Karpas-422 (cell line): ENCODE measurements at places on chromosomes 7 and 10. TPM values are rescaled to one million over a fixed set of nuclear protein-coding genes. Genes with fewer than 3 reads are reported as not detected.

The SPDYE1 gene
- total RNA-seq: not detected in 2 replicates

The PNLIPRP1 gene
- not detected in 2 replicates for total RNA-seq

The AVL9 gene
- 32.9 and 41.4 TPM in 2 replicates for total RNA-seq

- no peaks in the 10 kb centered on the region for H3K27me3 ChIP-seq
- H3K4me3 ChIP-seq: no peak overlapping the region
- no peaks in the 10 kb centered on the region for H3K4me1 ChIP-seq
- DNase-seq: no peak
These were observed 42.0 kb upstream of the PCLO start for GRCh38 chr7:83204715-83205114.

- H3K27ac ChIP-seq: no peak overlapping the region
- no peaks in the 10 kb centered on the region for H3K4me1 ChIP-seq
- no peak for DNase-seq
- H3K36me3 ChIP-seq: peaks cover 3% of the 10 kb centered on the region; the same call in 1 of the 2 replicates
- H3K27me3 ChIP-seq: no peaks in the 10 kb centered on the region
These were observed 8.0 kb downstream of the ZNF518A start for GRCh38 chr10:96138102-96138501.

DNA sequence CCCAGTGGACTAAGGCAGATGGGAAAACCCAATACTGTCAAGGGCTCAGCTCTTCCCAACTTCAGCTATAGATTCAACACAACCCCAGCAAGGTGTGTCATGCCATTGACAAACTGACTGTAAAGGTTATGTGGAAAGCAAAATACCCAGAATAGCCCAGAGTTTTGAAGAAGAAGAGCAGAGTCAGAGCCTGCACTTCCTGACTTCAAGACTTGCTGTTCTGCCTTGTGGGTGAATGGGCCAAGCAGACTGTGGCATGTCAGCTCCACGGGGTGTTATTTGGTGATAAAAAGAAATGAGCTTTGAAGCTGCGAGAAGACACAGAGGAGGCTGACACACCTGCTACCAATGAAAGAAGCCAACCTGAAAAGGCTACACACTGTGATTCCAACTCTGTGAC lies 89.7 kb downstream of the NKX6-2 start:
- no peaks in the 10 kb centered on the region for H3K36me3 ChIP-seq
- no peaks in the 10 kb centered on the region for H3K4me1 ChIP-seq
- H3K4me3 ChIP-seq: no peak overlapping the region
- H3K27ac ChIP-seq: no peak overlapping the region
- H3K27me3 ChIP-seq: no peaks in the 10 kb centered on the region

DNA sequence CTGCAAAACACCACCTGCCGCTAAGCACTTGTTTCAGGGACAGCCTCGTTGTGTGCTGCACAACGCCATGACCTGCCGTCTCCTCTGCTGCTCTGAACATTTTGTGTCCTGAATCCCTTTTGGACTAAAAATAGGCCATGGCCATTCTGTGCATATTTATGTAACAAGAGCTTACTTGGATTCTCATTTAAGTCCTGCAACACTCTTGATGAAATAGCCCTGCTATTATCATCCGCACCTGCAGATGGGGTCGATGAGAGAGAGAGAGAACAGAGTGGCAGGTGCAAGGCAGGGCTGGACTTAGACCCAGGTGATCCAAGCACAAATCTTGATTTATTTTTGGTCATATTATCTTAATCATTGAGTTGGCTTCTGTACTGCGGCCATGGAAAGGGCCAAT lies 121.2 kb upstream of the PRKCQ start:
- no peaks in the 10 kb centered on the region for H3K27me3 ChIP-seq
- no peak for DNase-seq
- H3K36me3 ChIP-seq: no peaks in the 10 kb centered on the region
- H3K4me3 ChIP-seq: no peak overlapping the region

GRCh38 chr10:34780818-34781380 lies 34.2 kb downstream of the PARD3 start:
- peak overlapping the region; percentile 27; the same call in 1 of the 2 replicates for H3K27ac ChIP-seq
- H3K4me1 ChIP-seq: peaks cover 22% of the 10 kb centered on the region
- DNase-seq: peak; percentile 61
- H3K27me3 ChIP-seq: no peaks in the 10 kb centered on the region
- H3K36me3 ChIP-seq: no peaks in the 10 kb centered on the region

- no peaks in the 10 kb centered on the region for H3K27me3 ChIP-seq
- peaks cover 15% of the 10 kb centered on the region for H3K4me1 ChIP-seq
- no peak overlapping the region for H3K4me3 ChIP-seq
- H3K36me3 ChIP-seq: no peaks in the 10 kb centered on the region
- no peak overlapping the region for H3K27ac ChIP-seq
- no peak for DNase-seq
These were observed 7.6 kb downstream of the BPGM start for GRCh38 chr7:134654104-134654775.

DNA sequence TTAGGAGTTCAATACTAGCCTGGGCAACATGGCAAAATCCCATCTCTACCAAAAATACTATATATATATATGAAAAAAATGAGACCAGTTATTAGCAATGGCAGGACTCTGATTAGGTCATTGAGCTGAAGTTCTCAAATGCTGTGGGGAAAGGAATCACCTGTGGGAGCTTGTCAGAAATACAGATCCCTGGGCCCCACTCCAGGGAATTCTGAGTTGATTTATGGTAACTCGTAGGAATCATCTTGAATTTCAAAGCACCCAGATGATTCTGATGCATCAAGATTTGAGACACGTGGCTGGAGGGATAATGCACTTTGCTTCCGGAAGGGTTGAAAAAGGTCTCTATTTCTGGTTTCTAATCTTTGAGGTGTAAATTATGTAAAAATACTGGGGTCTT lies 1.0 kb upstream of the ANKRD1 start:
- H3K4me3 ChIP-seq: no peak overlapping the region
- H3K27me3 ChIP-seq: no peaks in the 10 kb centered on the region

DNA sequence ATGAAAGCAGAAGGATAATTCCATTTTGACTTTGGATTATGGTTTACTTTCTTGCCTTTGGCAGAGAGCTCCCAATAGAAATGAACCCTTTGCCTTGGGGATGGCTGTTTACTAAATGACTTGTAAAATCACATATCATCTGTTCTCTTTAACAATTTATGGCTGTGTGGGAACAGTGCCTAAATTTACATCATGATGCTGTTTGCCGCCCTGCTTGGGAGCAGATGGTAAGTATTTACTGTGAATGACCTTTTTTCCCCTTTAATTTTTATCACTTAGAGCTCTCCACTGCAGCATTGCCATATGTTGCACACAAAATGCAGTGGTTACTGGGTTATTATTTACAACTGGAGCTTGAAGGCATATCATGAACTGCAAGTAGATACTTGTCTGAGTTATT lies 13.4 kb downstream of the HEPACAM2 start:
- H3K4me3 ChIP-seq: no peak overlapping the region
- no peaks in the 10 kb centered on the region for H3K27me3 ChIP-seq
- no peaks in the 10 kb centered on the region for H3K36me3 ChIP-seq
- H3K4me1 ChIP-seq: no peaks in the 10 kb centered on the region
- DNase-seq: no peak

DNA sequence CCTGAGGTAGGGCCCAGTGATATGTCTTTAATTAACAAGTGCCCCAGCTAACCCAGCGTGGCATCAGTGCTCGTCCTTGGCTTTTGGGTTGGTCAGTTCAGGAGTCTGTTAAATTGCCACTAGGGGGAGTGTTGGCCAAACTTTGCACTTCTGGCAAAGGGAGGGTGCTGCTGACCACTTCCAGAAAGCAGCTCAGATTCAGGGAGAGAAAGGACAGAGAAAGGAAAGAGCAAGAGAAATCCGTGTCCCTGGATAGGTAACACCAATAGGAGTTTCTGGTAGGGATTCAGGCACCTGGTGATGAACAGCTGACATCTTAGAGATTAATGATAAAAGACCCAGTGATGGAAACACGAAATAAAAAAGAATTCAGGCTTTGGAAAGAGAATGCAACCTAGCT lies 243.1 kb upstream of the AOAH start:
- H3K27ac ChIP-seq: no peak overlapping the region
- no peaks in the 10 kb centered on the region for H3K27me3 ChIP-seq
- no peaks in the 10 kb centered on the region for H3K4me1 ChIP-seq
- no peak overlapping the region for H3K4me3 ChIP-seq
- no peaks in the 10 kb centered on the region for H3K36me3 ChIP-seq

GRCh38 chr7:8714791-8715190 lies 281.4 kb downstream of the NXPH1 start:
- H3K4me1 ChIP-seq: no peaks in the 10 kb centered on the region
- H3K36me3 ChIP-seq: no peaks in the 10 kb centered on the region
- H3K27ac ChIP-seq: no peak overlapping the region
- H3K4me3 ChIP-seq: no peak overlapping the region
- no peaks in the 10 kb centered on the region for H3K27me3 ChIP-seq
- DNase-seq: no peak

DNA sequence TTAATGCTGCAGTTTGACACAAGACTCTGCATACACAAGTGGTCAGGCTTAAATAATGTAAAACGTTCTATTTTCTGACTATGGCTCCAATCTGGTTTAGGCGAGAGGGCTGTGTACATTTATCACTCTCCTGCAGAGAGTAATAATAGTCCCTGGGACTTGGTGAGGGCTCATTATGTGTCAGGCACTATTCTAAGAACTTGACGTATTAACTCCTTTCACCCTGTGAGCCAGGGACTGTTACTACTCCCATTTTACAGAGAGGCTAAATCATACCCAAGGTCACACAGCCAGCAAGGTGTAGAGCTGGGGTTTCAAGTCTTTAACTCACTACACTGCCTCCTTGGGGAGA lies 187.2 kb upstream of the LYZL2 start:
- no peaks in the 10 kb centered on the region for H3K4me1 ChIP-seq
- no peaks in the 10 kb centered on the region for H3K27me3 ChIP-seq
- no peak for DNase-seq
- H3K36me3 ChIP-seq: no peaks in the 10 kb centered on the region
- no peak overlapping the region for H3K4me3 ChIP-seq
- H3K27ac ChIP-seq: no peak overlapping the region

GRCh38 chr10:61993711-61994401 lies 92.4 kb downstream of the ARID5B start:
- no peaks in the 10 kb centered on the region for H3K27me3 ChIP-seq
- no peak overlapping the region for H3K4me3 ChIP-seq
- no peak overlapping the region for H3K27ac ChIP-seq
- no peaks in the 10 kb centered on the region for H3K36me3 ChIP-seq
- H3K4me1 ChIP-seq: no peaks in the 10 kb centered on the region
- DNase-seq: no peak

- H3K4me1 ChIP-seq: no peaks in the 10 kb centered on the region
- DNase-seq: no peak
- H3K27ac ChIP-seq: no peak overlapping the region
- H3K27me3 ChIP-seq: no peaks in the 10 kb centered on the region
These were observed 453.4 kb upstream of the NFE2L3 start for GRCh38 chr7:25698451-25699113.

DNA sequence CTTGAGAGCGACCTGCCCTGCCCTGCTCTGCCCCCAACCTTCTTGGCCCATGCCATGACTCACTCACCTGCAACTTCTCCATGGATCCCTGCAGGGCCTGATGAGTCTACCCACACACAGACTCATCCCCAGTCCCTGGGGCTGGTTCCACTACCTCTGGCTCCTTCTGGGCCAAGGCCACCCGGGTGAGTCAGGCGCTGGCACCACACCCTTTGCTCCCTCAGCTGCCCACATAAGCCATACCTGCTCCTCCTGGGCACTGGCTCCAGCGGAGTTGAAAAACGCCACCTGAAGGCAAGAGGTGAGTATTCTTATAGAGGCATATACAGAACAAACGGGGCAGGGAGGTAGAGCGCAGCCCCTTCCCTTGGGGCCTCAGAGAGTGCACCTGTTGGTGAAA lies 16.2 kb upstream of the MTPAP start:
- no peak for DNase-seq
- no peak overlapping the region for H3K4me3 ChIP-seq
- no peak overlapping the region for H3K27ac ChIP-seq
- H3K27me3 ChIP-seq: no peaks in the 10 kb centered on the region
